ENCODE measurements at places on chromosomes 7 and 10. TPM values are rescaled to one million over a fixed set of nuclear protein-coding genes. Genes with fewer than 3 reads are reported as not detected.

Gene CCDC71L
- 74.5 TPM for total RNA-seq

Gene EIF5AL1
- total RNA-seq: 0.65 TPM

Gene SFRP5
- not detected for total RNA-seq

Gene MDFIC
- total RNA-seq: 18.7 TPM

Gene HOXA11
- total RNA-seq: 10.3 TPM

Gene PAPOLB
- 0.15 TPM for total RNA-seq

Gene ARL3
- 8.4 TPM for total RNA-seq

Gene HEPACAM2
- not detected for total RNA-seq

Gene PGAM2
- not detected for total RNA-seq

Gene NCF1
- total RNA-seq: not detected

All from epithelial cell of umbilical artery (primary cell).